ENCODE measurements at places on chromosomes 13 and 19. TPM values are rescaled to one million over a fixed set of nuclear protein-coding genes. Genes with fewer than 3 reads are reported as not detected.

- H3K27me3 ChIP-seq = no peaks in the 10 kb centered on the region
- no peaks in the 10 kb centered on the region for H3K4me1 ChIP-seq
- H3K36me3 ChIP-seq = no peaks in the 10 kb centered on the region
- no peak overlapping the region for H3K27ac ChIP-seq
- no peak for DNase-seq
Observed at GRCh38 chr13:43258771-43259170, 235.4 kb downstream of the DNAJC15 start.

GRCh38 chr13:102878481-102878880 is 32.6 kb downstream of the ERCC5 start:
- peaks cover 4% of the 10 kb centered on the region for H3K36me3 ChIP-seq
- no peaks in the 10 kb centered on the region for H3K4me1 ChIP-seq
- DNase-seq = no peak
- H3K27ac ChIP-seq = no peak overlapping the region
- H3K4me3 ChIP-seq = no peak overlapping the region
- no peaks in the 10 kb centered on the region for H3K27me3 ChIP-seq

- H3K27ac ChIP-seq = no peak overlapping the region
- H3K4me1 ChIP-seq = no peaks in the 10 kb centered on the region
- H3K27me3 ChIP-seq = no peaks in the 10 kb centered on the region
- H3K4me3 ChIP-seq = no peak overlapping the region
Observed at GRCh38 chr19:3844596-3844995, 24.2 kb downstream of the ZFR2 start.

DNA sequence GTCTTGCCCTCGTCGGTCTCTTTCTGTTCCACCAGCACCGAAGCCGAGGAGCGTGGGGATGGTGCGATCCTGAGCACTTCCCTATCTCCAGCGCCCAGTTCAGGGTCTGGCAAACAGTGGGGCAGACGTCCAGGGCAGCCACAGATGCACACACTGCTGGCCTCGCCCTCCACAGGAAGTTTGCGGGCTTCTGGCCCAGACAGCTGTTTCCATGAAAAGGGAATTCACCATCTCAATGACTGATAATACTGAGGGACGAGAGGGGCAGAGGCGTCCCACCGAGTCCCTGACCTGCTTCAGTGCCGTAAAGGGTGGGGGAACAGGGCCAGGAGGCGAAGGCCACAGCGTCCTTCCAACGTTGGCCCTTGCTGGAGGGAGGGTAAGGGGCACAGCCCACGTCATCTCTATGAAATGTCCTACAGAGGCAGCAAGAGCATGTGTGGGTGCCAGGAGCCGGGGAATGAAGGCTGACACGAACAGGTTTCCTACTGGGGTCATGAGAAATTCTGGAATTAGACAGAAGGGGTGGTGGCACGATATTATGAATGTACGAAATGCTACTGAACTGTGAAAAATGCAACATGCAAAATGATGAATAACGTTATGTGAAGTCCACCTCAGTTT is 19.5 kb downstream of the SHC2 start:
- H3K4me3 ChIP-seq = no peak overlapping the region
- no peaks in the 10 kb centered on the region for H3K36me3 ChIP-seq
- H3K27me3 ChIP-seq = no peaks in the 10 kb centered on the region
- DNase-seq = no peak
- no peak overlapping the region for H3K27ac ChIP-seq

- peaks cover 7% of the 10 kb centered on the region for H3K4me1 ChIP-seq
- peak; percentile 90 for DNase-seq
- H3K36me3 ChIP-seq = no peaks in the 10 kb centered on the region
- H3K27me3 ChIP-seq = peaks cover 18% of the 10 kb centered on the region
- peak overlapping the region; percentile 32 for H3K4me3 ChIP-seq
- H3K27ac ChIP-seq = peak overlapping the region; percentile 69
Observed at GRCh38 chr19:1507763-1508506, 4.9 kb downstream of the ADAMTSL5 start.

GRCh38 chr19:3053218-3053621 is 9.1 kb downstream of the TLE5 start:
- H3K4me3 ChIP-seq = no peak overlapping the region
- H3K27ac ChIP-seq = no peak overlapping the region
- H3K36me3 ChIP-seq = peaks cover 6% of the 10 kb centered on the region
- H3K4me1 ChIP-seq = no peaks in the 10 kb centered on the region
- H3K27me3 ChIP-seq = no peaks in the 10 kb centered on the region

DNA sequence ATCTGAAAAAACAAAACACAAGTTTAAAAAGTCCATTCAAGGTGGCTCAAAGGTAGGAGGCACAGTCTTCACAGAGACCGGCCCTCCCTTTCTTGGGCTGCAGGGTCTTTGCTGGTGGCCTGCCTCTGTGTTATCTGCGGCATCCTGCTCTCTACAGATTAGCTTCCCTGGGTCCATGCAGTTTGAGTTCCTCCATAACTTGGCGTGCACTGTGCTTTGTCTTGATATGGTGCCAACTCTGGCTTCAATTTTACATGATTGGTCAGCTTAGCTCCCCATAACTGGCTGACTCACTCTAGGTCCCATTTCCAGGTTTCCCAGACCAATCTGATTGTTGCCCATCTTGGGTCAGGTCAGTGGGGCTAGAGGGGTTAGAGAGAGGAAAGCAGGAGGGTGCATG is 41.8 kb downstream of the TPT1 start:
- no peak overlapping the region for H3K27ac ChIP-seq
- no peaks in the 10 kb centered on the region for H3K4me1 ChIP-seq
- no peak overlapping the region for H3K4me3 ChIP-seq
- no peaks in the 10 kb centered on the region for H3K36me3 ChIP-seq
- DNase-seq = no peak

DNA sequence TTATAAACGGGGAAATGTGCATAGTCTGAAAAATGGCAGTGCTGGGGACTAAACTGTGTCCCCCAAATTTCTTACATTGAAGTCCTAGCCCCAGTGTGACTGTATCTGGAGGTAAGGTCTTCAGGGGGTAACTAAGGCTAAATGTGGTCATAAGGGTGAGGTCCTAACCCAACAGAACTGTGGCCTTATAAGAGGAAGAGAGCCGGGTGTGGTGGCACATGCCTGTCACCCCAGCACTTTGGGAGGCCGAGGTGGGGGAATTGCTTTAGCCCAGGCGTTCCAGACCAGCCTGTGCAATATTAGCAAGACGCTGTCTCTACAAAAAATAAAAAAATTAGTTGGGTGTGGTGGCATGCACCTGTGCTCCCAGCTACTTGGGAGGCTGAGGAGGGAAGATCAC is 17.8 kb downstream of the PROZ start:
- DNase-seq = peak; percentile 63
- no peak overlapping the region for H3K4me3 ChIP-seq
- H3K27ac ChIP-seq = no peak overlapping the region
- peaks cover 5% of the 10 kb centered on the region for H3K4me1 ChIP-seq

DNA sequence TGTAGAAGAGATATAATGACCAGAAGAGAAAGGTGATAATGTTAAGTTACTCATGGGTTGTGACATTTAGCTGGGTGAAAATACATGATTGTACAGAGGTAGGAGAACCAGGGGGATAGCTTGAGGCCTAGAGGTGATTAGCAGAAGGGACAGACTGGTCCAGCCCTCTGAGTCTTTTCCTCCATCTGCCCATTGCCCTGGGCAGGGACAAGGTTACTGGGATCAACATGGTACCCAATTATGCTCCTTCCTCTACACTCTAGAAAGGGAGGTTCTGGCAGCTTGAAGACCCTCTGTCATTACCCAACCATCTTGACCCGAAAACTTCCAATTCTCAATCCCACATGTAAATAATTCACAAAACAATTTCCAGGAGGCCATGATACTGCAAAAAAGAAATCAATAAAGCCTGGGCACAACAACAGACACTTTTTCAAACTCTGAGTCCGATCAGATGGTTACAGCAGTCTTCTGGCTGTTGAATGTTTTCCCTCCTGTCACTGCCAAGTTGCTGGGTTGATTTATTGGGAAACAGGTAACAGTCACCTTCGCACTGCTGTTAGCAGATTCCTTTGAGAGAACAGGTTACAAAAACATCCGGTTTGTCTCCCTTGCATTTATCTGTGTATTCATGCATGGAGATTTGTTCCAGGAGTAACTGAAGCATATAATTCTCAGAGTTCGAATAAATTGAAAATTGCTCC is 239.1 kb upstream of the HTR2A start:
- no peak for DNase-seq
- no peak overlapping the region for H3K27ac ChIP-seq
- no peaks in the 10 kb centered on the region for H3K4me1 ChIP-seq
- no peak overlapping the region for H3K4me3 ChIP-seq

DNA sequence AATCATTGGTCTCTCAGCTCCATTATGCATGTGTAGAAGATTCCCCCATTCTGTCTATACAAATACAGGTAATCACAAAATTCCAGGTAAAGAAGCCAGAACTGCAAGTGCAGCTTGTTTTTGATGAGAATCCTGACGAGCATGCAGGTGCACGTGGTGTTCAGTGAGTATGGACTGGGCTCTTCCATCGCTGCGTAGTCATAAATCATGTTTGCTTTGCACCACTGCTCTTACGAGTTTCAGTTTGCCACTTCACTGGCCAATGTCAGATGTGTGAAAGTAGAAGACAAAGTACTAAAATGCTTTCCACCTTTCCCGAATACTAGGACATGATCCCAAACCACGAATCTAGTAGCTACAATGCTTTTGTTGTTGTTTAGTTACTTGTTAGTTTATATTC is 390.7 kb downstream of the LIG4 start:
- H3K4me3 ChIP-seq = no peak overlapping the region
- no peak for DNase-seq
- no peaks in the 10 kb centered on the region for H3K27me3 ChIP-seq

- no peak overlapping the region for H3K27ac ChIP-seq
- peaks cover 3% of the 10 kb centered on the region for H3K4me1 ChIP-seq
- no peak overlapping the region for H3K4me3 ChIP-seq
- no peak for DNase-seq
Observed at GRCh38 chr13:46595885-46596275, 42.9 kb downstream of the LRCH1 start.

- no peaks in the 10 kb centered on the region for H3K36me3 ChIP-seq
- DNase-seq = no peak
- H3K27me3 ChIP-seq = no peaks in the 10 kb centered on the region
- H3K27ac ChIP-seq = no peak overlapping the region
- H3K4me1 ChIP-seq = no peaks in the 10 kb centered on the region
Observed at GRCh38 chr13:83166550-83166949, 715.7 kb downstream of the SLITRK1 start.

DNA sequence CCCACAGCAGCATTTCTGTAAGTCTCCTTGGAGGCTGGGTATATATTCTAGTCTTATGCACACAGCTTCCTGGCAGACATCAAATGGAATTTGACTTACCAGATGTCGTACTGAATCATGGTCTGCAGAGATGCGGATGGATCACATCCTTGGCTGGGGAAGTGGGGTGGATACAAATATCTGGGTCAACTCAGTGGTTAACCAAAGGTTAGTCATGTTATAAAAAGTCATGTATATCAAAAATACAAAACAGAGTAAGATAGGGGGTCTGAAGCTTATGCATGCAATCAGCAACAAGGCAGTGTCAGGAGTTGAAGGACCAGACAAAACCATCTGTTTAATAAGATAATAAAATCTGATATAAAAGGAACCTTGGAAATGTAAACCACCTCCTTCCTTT is 61.9 kb downstream of the WASF3 start:
- H3K27me3 ChIP-seq = no peaks in the 10 kb centered on the region
- DNase-seq = no peak
- no peak overlapping the region for H3K4me3 ChIP-seq
- no peak overlapping the region for H3K27ac ChIP-seq
- H3K36me3 ChIP-seq = no peaks in the 10 kb centered on the region
- no peaks in the 10 kb centered on the region for H3K4me1 ChIP-seq

DNA sequence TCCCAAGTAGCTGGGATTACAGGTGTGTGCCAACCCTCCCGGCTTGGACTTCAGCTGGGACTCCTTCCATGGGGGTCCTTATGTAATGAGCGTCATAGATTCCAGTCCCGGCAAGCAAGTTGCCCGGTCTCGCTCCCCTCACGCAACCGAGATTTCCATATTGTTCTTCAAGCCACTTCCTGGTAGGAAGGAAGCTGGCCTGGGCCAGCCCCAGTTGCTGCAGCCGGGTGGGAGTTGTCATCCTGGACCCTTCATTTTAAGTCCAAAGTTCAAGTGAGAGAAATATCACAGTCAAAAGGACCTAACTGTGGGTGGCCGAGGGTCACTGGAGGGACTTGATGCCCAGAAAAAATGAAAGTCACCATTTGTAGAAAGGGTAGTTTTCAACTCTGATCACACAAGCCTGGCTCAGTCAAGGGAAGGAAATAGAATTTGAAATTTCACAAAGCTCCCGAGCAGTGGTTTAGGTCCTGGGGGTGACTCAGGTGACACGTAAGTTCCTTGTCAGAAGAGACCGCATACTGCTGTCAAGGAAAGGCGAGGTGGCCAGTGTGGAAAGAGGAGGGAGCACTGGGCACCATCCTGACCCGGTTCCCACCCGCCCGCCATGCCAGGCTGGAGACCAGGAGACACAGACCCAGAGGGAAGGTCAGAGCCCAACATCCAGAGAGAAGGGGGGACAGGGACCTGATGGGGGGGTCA is 5.3 kb downstream of the FGF21 start:
- no peaks in the 10 kb centered on the region for H3K27me3 ChIP-seq
- no peak for DNase-seq
- H3K36me3 ChIP-seq = no peaks in the 10 kb centered on the region
- H3K27ac ChIP-seq = no peak overlapping the region

- H3K36me3 ChIP-seq = no peaks in the 10 kb centered on the region
- no peaks in the 10 kb centered on the region for H3K27me3 ChIP-seq
- no peak for DNase-seq
- no peak overlapping the region for H3K27ac ChIP-seq
Observed at GRCh38 chr13:80782441-80782840, 441.5 kb upstream of the SPRY2 start.

The OSCAR gene
- 0.57 TPM for total RNA-seq

The SIGLEC10 gene
- 2.7 TPM for total RNA-seq

The PSG6 gene
- not detected for total RNA-seq

The LGALS7 gene
- total RNA-seq = not detected

The ZNF468 gene
- 17.1 TPM for total RNA-seq

The PTPRS gene
- 15.6 TPM for total RNA-seq

The FFAR2 gene
- 0.82 TPM for total RNA-seq

Measured in colonic mucosa (tissue), 4 donors.